ENCODE measurements at places on chromosomes 1 and 21.

DNA sequence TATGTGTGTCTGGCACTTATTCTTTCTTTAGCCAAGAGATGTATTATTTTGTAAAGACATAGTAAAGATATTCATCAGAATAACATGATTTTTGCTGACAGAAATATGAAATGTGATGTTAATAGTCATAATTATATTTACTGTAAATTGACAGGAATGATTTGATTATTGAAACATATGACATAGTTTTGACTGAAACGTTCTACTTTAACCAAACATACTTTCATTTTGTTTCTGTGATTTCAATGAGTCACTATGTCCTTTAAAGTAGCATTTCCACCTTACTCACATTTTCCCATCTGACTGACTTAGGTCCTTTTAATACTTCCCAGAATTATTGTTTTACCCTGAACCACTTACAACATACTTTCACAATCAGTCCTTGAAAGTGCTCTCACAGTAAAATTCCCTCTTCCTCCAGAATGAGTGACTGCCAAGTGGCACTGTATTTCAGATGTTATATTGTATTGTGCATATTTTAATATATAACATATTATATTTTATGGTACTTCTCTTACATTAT lies 437.9 kb downstream of the NCAM2 start:
- DNase-seq: no peak

DNA sequence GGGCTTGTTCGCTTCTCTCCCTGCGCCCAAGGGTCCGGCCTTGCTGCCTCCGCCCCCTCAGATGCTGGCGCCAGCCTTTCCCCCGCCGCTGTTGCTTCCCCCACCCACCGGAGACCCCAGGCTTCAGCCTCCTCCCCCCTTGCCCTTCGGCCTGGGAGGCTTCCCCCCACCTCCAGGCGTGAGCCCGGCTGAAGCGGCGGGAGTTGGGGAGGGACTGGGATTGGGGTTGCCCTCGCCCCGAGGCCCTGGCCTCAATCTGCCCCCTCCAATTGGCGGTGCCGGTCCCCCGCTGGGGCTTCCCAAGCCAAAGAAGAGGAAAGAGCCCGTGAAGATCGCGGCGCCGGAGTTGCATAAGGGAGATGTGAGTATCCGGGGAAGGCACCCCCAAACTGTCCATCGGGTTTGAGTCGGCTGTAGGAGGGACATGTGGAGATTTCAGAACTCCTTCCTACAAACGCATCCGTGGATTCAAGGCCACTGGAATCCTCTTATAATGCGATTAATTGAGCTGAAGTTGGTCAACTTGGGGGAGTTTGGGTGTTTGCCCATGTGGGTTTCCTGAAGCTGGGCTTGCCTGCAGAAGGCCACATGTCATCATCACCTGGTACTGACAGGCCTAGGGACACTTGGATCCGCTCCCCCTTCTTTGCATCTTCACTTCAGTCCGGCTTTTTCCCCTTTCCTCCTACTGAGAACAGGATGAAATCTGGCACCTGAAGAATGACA lies 707 bp downstream of the PRCC start:
- no peak for DNase-seq

- DNase-seq: no peak
Observed at GRCh38 chr1:209057901-209058300, 525.6 kb upstream of the CAMK1G start.

GRCh38 chr21:45277101-45278045 lies 10.3 kb downstream of the POFUT2 start:
- DNase-seq: no peak

GRCh38 chr1:53891018-53891417 lies 1.4 kb upstream of the YIPF1 start:
- no peak for DNase-seq

DNA sequence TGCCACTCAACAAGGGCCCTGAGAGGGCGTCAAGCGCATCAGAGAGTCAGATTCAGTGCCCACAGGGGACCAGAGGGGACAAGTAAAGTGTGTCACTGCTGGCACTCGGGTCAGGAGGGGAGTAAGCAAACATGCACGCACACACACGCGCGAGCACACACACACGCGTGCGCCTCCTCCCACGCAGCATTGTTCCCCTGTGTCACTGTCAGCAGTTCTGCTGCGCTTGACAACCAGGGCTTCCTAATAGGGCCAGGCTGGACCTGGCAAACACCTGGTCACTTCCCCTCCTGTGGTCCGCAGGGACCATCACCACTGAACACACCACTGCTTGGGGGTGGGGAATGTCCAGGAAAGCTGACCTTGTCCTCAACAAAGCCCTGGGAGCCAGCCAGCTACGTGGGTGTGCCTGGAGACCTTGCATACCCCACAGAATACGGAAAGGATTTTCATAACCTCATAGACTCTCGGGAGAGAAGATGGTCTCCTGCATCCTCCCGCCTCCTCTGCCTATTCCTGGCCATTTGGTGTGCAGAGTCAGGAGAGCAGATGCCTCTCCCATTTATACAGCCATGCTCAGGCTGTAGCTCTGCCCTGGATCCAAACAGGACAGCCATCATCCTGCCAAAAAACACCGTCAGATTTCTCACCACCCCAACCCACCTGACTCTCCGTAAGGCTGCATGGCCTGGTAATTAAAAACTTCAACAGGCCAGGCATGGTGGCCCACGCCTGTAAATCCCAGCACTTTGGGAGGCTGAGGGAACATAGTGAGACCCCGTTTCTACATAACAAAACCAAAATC lies 73.2 kb downstream of the SSBP3 start:
- DNase-seq: no peak

GRCh38 chr1:30414851-30415165 lies 308.6 kb downstream of the MATN1 start:
- no peak for DNase-seq

DNA sequence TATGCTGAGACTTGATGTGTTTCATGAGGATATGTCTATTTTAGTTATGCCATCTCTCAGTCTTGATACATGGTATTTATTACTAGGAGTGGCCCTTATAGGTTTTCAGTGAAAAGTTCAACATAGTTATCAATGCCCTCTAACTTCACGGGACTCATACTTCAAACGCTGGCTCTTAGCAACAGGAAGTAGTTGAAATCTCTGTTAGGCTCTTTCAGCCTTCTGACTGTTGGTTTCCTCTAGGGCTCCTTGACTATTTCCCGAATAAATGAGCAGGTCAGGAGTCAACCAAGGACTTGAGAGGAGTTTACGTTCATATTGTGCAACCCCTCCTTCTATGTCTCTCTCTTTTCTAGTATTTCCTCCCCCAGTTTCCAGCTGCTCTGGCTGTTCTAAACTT lies 141.8 kb downstream of the RGS7 start:
- no peak for DNase-seq
